Esophagus mucosa (tissue), 1 donor: ENCODE measurements at places on chromosomes 6 and 20. TPM values are rescaled to one million over a fixed set of nuclear protein-coding genes. Genes with fewer than 3 reads are reported as not detected.

The EMILIN3 gene
- total RNA-seq, result 0.12 TPM

GRCh38 chr20:37220731-37221130, 40.9 kb downstream of the GHRH start:
- no peak for ATAC-seq

DNA sequence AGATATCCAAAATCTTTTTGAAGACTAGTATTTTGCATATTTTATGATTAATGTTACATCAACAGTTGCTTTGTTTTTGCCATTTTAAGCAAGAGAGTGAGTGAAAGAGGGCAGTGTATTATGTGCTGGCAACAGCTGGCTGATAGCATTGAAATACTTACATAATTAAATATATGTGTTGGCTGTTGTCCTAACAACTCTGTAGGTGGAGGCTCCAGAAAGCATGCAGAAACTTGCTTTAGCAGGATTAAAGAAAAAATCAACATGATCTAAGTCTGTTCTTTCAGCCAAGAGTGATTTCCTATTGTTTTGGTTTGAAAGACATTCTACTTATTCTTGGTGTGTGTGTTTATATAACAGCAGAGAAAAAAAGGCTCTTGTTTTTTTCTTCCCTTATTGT, 127.5 kb downstream of the CDKAL1 start:
- ATAC-seq, result peak; percentile 83

DNA sequence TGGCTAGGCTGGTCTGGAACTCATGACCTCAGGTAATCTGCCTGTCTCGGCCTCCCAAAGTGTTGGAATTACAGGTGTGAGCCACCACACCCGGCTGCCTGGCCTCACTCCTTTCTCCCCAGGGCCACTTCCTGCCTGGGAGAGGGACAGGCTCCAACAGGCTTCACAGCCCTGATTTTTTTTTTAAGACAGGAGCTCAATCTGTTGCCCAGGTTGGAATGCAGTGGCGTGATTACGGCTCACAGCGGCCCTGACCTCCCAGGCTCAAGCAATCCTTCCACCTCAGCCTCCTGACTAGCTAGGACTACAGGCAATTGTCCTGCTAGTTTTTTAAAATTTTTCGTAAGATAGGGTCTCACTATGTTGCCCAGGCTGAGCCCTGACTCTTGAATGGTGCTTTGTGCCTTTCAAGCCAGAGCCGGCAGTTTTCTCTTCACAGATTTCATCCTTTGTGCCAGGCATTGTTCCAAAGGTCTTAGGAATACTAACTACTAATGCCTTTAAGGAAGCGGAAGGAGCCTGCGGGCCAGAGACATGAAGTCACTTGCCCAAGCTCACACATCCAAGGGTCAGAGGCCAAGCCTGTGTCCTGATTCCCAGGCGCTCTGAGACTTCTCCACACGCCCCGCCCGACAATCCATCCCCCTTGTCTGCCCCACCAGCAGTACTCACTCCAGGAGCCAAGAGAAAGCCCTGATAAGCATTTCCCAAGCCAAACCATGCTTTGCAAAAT, 19.2 kb downstream of the CAPN11 start:
- ATAC-seq, result peak; percentile 38

DNA sequence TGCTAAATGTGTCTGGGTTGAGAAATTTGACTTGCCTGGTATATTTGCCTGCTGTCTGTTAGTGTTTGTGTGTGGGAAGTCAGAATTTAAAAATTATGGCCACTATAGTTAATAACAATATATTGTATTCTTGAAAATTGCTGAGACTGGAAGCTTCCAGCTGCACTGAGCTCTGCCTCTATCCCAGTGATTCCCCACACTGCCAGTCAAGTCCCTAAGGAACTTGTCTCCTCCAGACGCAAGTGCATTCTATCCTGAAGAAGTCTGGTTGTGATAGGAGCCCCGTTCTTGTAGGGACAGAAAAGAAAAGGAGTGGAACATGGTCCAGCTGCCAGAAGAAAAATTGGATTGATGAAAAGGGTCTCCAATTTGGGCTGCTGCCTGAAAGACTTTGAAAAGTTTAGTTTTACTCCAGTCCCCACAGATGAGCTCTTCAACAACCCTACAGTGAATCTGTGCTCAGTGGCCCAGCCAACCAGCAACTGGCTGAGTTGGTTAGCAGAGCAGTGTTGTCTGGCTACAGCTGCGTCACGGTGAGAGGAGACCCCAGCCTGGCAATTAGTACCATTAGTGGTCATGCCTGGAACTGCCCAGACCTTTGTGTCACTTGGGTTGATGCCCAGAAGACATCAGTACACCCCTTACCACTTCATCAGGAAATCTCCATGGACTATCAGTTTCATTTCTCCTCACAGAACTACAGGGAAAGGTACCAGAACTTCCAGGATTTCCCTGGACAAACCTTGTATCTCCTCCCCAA, 183.1 kb upstream of the MCHR2 start:
- no peak for ATAC-seq

The EPM2A gene
- 3.8 TPM for total RNA-seq

DNA sequence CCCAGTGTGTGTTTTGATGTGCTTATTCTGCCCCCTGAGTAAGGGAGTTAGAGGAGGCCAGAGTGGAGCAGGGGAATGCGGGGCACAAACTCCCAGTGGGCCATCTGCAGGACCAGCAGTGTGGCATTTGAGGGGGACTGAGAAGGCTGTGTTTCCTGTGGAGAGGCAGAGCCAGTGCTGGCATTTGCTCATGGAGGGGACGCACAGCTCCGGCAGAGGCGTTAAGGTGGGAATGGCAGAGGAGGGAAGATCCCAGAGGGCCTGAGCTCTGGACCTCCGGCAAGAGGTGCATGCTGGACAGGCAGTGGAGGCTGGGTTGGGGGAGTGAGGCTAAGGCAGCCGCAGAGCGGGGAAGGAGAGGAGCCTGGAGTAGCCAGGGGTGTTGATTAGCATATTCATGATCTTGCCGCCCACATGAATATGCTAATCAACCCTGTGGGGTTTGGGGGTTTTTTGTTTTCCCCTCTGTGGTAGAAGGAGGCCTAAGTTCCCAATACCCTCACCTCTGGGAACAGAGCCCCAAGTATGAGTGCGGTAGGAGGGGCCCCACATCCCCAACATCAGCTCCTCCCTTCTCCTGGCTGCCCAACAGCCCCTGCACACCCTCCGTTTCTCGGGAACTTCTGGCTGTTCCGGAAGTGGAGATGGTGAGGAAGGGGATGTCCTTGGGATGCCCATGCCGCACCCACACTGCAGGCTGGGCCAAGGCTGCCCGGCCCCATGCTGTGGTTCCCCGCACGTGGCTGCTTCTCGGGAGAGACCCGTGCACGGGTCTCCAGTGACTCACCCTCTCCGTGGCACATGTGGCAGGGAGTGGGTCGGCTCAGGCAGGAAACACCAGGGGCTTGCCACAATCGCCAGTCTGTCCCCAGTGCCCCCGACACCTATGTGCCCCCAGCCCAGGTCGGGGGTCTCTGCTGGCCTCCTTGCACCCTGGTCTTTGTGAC, 33.8 kb downstream of the DLGAP4 start:
- ATAC-seq, result no peak

DNA sequence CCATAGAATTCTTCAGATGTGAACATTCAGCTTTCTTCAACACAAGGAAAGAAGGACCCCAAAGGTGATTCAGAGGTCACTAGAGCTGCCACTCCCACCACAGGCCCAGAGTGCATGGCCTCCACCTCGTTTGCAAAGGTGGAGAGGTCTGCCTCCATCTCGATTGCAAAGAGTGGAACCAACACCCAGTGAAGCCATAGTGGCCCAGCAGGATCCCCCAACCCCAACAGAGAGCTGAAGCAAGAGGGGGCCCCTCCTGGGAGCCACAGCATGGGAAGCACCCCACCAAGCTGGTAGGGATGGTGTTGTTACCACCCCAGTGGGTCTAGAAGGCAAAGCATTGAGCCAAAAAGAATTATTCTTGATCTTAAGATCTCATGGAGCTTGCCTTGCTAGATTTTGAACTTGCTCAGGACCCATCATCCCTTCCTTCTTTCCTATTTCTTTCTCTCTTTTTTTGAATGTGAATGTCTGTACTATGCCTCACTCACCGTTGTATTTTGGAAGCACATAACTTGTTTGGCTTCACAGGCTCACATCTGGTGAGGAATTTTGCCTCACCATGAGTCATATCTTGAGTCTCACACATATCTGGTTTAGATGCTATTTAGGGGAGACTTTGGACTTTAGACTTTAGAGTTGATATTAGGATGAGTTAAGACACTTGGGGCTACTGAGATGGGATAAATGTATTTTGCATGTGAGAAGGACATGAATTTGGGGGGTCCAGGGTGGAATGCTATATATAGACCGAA, 119.2 kb downstream of the ANKRD60 start:
- ATAC-seq, result no peak

The SLC52A3 gene
- total RNA-seq, result 6.7 TPM

The EPB41L2 gene
- 9.1 TPM for total RNA-seq

GRCh38 chr6:127933137-127933536, 32.3 kb upstream of the THEMIS start:
- no peak for ATAC-seq

The MYMX gene
- 0.44 TPM for total RNA-seq

The C20orf96 gene
- total RNA-seq, result 2.0 TPM

The ADGRB3 gene
- total RNA-seq, result 0.20 TPM

The NMBR gene
- total RNA-seq, result not detected

- no peak for ATAC-seq
These were observed 90.5 kb upstream of the TBX18 start for GRCh38 chr6:84854811-84855400.

The TXNDC5 gene
- 73.5 TPM for total RNA-seq

- no peak for ATAC-seq
These were observed 2.4 kb upstream of the SYCP2L start for GRCh38 chr6:10884245-10884972.

DNA sequence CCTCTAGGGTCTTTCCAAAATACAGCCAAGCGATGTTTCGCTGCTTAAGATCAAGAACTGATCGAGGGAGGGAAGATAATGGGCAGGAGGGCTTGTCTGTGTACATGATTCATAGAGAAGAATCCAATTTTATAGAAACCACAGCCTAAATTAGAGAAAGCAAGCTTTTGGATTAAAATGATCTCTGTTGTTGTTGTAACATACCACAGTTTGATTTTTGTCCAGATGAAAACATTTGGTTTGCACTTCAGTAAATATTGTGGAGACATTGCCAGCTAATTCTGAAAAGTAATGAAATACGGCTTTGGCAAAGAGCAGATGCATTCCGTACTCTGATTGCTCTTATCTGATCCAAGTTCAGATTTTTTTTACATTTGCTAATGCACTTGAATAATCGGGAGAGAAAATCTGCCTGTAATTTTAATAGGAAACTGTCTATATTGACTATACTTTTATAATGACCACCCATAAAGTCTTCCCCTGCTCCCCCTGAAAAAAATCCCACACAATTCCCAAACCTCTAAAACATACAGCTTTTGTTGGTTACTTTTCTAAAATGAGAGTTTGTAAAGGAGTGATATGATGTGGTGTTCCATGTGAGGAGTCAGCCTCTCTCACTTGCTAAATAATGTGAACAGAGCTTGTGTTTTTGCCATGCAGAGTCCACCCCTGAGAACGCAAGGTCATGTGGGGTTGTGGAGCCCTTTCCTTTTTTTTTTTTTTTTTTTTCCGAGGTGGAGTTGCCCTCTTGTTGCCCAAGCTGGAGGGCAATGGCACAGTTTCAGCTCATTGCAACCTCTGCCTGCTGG, 199.9 kb downstream of the DTNBP1 start:
- ATAC-seq, result no peak

DNA sequence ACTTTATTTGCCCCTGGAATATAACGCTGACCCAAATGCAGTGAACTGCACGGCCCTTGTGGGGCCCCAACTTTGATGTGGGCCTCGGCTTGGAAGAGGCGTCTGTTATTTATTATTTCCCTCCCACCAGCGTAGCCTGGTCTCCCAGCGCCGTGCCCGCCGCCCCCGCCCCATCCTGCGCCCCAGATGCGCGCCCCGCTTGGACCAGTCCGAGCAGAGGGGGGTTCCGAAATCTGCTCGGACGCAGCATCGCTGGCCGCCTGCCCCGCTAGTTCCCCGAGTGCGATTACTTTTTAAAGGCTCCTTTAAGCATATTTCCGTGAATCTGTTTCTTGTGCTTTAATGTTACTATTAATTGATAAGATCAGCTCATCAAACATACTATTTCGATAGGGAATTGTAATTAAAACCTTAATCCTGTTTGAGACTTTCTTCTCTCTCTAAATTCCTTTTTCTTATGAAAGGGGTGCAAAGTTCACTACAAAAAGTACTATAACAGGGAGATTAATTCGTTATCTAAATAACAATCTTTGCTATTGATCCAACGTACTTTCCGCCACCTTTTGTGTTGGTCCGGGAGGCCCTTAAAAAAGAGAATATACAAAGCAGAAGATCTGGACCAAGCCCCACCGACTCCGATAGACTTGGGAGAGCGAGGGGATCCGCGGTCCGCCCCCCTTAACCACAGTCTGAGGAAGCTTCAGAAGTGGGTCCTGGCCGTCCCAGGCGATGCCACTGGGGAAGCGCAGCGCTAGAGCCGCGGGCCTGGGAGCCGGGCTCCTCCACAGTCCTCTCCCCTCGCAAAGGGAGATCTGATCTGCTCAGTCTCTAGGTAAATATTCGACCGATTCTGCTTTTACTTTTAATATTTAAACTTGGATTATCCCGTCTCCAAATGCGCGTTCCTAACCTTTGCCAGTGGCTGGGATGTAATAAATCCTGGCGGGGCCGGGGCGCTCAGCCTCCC, 10.2 kb downstream of the POU3F2 start:
- no peak for ATAC-seq

DNA sequence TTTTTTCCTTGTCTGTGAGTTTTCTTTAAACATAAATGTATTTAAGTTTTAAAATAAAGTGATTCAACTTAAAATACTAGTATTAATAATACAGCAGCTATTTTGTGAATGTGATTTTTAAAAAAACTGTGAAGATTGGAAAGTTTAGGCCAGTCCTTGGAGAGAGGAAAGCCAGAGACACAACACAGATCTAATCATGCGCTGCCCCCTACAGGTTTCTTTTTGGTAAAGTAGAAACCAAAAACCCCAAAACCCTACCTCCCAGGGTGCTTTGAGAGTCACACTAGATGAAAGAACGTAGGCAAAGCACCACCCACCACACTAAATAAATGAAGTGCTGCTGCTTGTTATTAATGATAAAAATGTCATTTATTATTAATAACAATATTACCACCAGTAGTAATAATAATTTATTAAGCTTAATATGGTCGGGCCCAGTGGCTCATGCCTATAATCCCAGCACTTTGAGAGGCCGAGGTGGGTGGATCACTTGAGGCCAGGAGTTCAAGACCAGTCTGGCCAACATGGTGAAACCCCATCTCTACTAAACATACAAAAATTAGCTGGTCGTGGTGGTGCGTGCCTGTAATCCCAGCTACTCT, 33.7 kb downstream of the SLC9A8 start:
- ATAC-seq, result peak; percentile 65

DNA sequence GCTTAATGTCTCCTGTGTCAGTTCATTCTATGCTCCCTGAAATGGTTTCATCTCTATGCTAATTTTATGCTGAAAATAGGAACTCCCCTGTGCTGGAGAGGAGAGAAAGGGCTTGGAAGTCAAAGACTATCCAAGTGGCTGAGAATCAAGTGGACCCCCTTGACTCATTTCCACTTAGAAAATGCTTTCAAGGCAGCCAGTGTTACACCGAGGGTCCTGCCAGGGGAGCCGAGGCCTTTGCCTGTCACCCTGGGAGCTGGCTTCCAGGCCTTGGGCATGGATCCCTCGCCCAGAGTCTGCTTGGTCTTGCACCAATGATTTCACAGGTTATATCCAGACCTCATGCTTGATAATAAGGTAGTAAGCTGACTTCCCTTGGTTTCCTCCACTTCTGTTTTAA, 342.6 kb downstream of the NRN1 start:
- ATAC-seq, result no peak

- no peak for ATAC-seq
These were observed 577 bp upstream of the SCAND1 start for GRCh38 chr20:35954907-35955251.

- no peak for ATAC-seq
These were observed 30.7 kb upstream of the NAA20 start for GRCh38 chr20:19986419-19986818.
